H9 (cell line): ENCODE measurements at places on chromosomes 3 and 15. TPM values are rescaled to one million over a fixed set of nuclear protein-coding genes. Genes with fewer than 3 reads are reported as not detected.

GRCh38 chr15:77094397-77095030 is 23.6 kb upstream of the TSPAN3 start:
- DNase-seq: peak; percentile 65

- DNase-seq: no peak
Observed at GRCh38 chr15:94168250-94168649, 63.1 kb upstream of the MCTP2 start.

- no peak for DNase-seq
Observed at GRCh38 chr3:11373654-11374053, 101.5 kb downstream of the ATG7 start.

- DNase-seq: no peak
Observed at GRCh38 chr3:121531269-121531668, 14.5 kb downstream of the POLQ start.

Gene ARL6IP5
- 15.5 and 16.9 TPM in 2 replicates for total RNA-seq
